Fibroblast of lung (primary cell): ENCODE measurements at places on chromosomes 1 and 21.

GRCh38 chr1:9942399-9942938 is 722 bp downstream of the LZIC start:
- DNase-seq, result peak; percentile 70

GRCh38 chr1:176177764-176178163 is 29.3 kb downstream of the COP1 start:
- no peak for DNase-seq

- DNase-seq, result no peak
Measured at GRCh38 chr1:197918807-197919345, 1.7 kb downstream of the LHX9 start.

- DNase-seq, result no peak
Measured at GRCh38 chr1:151289991-151290708, 8.1 kb downstream of the ZNF687 start.

DNA sequence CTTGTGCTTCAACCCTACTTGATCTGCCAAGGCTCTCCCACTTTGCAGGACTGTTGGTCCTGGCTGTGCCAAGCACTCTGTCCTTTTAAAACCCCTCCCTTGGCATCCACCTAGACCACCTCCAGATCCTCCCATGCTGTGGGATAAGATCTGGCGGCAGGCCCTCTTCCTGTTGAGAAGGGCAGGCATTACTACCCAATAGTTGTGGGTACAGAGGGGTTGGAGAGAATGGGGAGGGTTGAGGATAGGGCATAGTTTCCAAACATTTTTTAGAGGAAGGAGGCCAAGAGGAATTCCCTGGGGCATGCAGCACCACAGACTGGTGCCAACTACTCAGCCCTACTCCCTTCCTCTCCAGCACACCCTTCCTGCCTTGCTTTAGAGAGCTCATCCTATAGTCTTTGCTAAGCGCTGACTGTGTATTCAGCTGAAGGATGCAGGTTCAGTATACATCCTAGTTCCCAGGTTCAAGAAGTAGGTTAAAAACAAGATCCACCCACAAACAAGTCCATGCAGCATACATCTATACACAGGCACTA is 70.7 kb downstream of the TRABD2B start:
- no peak for DNase-seq

- DNase-seq, result no peak
Measured at GRCh38 chr1:67540733-67541125, 110.5 kb upstream of the SERBP1 start.

DNA sequence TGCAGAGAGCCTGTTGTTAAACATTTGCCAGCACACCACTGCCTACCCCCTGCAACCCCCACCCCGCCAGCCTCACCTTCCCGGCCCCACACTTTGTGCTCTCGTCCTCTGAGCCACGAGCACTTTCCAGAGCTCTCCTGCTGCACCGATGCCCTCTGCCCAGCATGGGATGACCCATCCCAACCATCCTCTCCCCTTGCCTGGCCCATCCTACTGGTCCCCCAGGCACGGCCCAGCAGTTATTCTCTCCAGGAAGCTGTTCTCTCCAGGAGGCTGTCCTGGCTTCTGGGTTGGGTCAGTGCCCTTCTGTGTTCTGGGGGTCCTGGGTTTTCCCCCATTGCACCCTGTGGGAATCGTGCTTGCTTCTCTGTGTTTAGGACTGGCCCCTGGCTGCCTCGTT is 60.1 kb upstream of the ABCG1 start:
- DNase-seq, result no peak

DNA sequence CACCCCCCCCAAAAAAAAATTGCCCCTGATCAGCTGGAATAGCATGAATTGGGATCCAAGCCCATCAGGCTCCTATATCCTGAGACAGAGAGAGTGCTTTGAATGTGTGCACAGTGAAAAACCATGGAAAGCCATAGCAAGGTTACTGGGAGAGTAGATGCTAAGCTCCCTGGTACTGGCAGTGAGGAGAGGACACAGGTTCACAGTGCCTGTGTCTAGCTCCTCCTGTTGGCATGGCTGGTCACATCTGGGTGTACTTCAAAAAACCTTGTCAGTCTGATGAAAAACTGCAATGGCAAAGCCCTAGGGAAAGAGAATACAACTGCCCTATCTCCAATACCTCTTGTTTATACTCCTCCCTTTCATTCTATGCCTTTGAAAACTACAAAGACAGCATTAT is 12.9 kb downstream of the COPA start:
- DNase-seq, result no peak

- DNase-seq, result peak; percentile 84
Measured at GRCh38 chr1:218395916-218396315, 50.8 kb downstream of the TGFB2 start.

- DNase-seq, result no peak
Measured at GRCh38 chr1:99607590-99607989, 38.3 kb upstream of the PALMD start.

DNA sequence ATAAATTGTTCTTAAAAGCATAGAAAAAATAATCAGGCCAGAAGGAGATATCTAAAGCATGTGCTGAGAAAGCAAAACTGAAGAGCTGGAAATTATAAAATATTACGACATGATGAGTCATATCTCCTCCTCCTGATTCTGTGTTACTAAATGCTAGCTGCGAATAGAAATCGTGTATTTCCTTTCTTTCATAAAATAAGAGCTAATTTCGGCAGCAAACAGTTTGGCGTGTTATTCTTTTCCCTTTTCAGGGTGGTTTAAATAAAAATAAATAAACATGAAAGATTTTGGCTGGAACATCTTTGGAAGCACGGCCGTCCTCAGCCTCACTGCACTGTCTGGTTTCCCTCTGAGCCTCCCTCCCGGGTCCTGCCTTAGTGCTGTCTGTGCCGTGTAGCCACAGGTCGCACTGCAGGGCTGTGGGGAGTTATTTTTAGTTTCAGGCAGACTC is 56.0 kb downstream of the ADARB1 start:
- DNase-seq, result peak; percentile 89

DNA sequence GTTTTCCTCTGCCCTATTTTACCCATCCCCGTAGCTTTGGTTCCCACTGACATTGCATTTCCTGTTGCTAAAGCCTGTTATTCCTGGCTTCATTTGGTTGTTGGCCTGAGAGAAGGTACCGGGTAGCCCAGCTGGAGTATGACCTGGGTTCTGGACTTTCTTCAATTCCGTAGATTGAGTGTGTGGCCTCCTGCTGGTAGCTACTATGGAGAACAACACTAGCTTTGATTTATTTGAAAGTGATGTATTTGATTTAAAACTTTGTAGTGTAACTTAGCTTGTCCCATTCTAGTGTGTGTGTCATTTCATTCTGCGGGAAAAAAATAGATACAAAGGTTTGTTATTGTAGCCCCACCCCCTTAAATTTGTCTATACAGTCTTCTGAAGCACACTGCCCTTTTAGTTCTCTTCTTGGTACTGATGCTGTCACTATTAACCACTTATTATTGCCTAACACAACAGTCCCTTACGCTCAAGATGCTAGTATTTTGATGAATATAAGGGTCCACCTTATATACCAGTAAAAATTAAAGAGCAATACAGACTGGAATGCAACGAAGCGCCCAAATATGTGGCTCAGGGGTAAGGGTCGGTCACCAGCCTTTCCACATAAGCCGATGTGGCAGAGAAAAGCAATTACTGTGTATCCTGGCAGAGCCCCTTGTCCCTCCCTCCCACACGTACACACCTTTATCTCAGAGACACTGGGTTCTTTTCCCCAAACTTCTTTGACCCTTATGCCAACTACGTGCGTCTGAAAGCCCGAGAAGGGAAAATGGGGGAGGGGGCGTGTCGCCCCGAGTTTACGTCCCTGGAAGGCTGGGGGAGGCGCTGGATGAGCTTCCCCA is 643 bp upstream of the MOV10 start:
- DNase-seq, result peak; percentile 65

DNA sequence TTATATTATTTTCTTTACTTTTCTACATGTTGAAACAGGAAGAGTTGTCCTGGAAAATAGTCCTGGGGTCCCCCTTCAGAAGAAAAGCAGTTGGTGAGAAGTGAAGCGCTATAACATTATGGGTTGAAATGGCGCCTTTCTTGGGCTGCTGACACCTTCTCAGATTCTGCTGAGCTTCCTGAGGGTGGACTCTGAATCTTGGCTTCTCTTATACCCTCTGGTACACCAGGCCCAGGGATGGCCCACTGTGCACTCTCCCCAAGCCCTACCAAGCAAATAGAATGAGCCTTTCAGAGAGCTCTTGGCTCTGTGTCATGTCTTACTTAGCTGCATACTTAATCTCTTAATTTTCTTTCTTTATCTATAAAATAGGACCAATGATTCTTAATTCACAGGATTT is 42.3 kb downstream of the CD247 start:
- no peak for DNase-seq

DNA sequence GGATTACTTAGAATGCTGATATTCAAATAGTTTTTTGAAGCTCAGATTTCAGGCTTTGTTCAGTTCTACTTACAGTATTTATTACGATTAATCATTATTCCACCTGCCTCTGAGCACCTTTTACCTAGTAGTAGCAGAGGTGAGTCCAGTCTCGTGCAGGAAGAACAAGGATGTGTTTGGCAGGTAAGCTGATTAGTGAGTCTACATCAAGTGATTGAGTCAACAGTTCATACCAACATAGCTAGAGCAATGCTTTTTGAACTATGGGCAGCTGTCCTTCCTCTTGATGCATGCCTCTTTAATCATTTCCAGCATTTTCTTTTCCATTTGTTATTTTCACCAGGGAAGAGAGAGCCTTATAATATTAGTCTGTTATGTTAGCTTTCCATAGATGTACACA is 838.9 kb downstream of the USP25 start:
- no peak for DNase-seq

DNA sequence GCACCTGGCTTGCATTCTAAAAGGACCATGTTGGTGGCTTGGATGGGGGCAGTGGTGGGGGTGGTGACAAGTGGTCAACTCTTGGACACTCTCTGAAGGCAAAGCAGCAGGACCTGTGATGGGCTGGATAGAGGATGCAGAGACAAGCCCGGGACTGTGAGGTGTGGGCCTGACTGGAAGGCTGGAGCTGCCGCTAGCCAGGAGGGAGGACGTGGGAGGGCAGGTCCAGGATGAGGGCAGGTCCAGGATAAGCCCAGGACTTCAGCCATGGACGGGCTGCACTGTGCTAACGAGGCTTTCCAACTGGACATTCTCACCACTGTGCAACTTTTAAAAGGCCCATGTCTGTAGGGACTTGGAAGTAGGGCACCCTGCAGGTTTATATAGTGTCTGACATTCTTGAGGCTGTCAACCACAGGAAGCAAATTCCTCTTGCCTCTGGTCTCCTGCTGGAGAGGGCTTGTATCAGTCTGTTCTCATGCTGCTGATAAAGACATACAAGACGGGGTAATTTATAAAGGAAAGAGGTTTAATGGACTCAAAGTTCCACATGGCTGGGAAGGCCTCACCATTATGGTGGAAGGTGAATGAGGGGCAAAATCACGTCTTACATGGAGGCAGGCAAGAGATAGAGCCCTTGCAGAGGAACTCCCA is 8.3 kb upstream of the C1orf167 start:
- DNase-seq, result peak; percentile 47

DNA sequence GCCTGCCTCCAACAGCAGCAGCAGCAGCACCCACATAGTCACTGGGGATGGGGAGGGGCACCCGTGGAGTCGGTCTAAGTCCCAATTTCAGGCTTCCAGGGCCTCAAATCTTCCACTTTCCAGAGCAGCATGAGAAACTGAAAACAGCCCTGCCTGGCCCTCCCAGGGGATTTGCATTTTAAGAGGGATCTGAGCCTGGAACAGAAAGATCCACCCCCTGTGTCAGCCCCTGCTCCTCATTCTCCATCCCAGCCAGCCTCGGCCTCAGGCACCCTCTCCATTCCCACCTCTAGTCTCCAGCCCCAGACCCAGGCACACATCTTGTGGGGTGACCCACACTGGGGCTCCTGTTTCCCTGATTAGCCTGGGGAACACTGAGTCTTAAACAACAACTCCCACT is 51.8 kb downstream of the FBXO2 start:
- no peak for DNase-seq

DNA sequence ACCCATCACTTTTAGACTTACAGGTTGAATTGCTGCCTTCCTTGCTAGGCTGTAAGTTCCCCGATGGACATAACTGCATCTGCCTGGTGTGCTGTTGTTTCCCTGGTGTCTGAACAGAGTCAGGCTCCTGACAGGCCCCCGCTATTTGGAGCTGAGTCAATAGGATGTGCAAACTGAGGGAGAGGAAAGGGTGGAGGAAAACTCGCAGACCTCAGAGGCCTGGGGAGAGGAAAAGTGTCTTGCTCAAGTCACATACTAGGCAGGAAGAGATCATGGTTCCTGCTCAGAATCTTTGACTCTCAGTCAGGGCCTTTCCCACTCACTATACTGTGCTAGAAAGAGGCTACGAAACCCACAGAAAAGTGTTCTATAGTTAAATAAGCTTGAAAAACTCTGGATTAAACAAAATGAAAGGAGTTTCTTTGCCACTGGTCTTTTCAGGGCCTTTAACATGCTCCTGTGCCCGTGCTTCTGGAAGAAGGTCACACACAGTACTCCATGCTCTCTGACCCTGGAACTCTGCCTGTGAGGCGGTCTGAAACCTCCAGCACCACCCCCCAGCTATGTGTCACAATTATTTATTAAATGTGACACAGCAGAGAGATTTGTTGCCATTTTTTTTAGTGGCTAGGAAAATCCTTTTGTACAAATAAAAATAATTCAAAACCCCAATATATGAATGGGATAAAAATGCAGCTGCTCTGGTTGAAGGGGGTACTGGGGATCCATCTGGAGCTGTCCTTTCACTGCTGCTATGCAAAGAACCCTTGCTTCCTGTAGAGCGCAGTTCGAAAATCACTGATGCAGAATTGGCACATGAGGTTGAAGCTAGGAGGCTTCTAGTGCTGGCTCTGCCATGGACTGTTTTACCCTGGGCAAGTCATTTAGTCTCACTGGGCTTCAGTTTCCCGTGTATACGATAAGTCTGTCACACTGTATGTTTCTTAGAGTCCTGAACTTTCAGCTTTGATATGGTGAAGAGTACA is 20.1 kb upstream of the CDCP2 start:
- no peak for DNase-seq

DNA sequence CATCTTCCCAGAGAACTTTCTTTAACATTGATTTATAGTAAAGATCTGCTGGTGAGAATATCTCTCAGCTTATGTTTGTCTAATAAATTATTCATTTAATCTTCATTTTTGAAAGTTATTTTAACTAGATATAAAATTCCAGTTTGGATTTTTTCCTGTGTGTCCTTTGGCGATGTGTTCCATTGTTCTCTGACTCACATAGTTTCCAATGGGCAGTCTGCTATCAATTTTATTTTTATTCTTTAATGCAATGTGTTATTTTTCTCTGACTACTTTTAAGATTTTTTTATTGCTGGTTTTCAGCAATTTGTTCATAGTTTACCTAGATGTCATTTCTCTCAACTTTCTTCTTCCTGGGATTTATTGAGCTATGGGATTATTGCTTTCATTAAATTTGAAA is 325.2 kb upstream of the POGK start:
- DNase-seq, result no peak

- DNase-seq, result peak; percentile 20
Measured at GRCh38 chr1:55751776-55752175, 536.6 kb upstream of the USP24 start.
